ENCODE measurements at places on chromosomes 2 and 18. TPM values are rescaled to one million over a fixed set of nuclear protein-coding genes. Genes with fewer than 3 reads are reported as not detected.

The CROCC2 gene
- total RNA-seq, result under 0.01 TPM

The ZAP70 gene
- total RNA-seq, result 1.9 TPM

The ARHGEF4 gene
- total RNA-seq, result 47.9 TPM

The ABCG5 gene
- total RNA-seq, result not detected

The CDH20 gene
- 5.9 TPM for total RNA-seq

The NIF3L1 gene
- 34.4 TPM for total RNA-seq

The ST6GAL2 gene
- total RNA-seq, result 140 TPM

The ZNF142 gene
- 31.0 TPM for total RNA-seq

The KCNJ13 gene
- 3.8 TPM for total RNA-seq

All from parietal lobe (tissue), 2 donors.